ENCODE measurements at places on chromosomes 3 and 15.

DNA sequence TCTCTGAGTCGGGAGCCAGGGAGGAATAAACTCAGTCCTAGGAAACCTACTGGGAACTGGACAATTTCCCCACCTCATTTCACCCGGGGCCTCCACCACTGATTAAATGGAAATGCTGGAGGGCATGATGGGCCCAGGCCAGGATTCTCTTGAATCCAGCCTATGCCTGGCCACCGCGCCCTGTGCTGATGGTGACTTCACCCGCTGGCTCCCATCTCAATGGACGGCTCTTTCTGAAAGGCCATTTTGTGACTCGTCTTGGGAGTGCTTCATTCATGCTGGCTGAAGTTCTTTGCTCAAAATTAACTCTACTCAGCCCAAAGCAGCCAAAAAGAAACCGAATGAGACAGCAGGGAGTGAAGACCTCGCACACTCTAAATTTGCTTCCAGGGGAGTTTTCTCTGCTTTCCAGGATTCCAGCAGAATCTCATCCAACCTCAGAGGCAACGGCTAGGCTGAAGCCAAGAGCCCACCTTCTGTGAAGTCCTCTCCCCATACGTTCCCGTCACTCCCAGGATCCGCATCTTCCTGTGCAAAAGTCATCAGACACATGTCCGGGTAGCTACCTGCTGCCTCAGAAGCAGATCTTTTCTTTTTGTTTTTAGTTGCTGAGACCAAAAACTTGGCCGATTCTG is 266.0 kb upstream of the ICE2 start:
- DNase-seq = no peak

- no peak for DNase-seq
These were observed 82.1 kb downstream of the LINGO1 start for GRCh38 chr15:77550301-77551251.

DNA sequence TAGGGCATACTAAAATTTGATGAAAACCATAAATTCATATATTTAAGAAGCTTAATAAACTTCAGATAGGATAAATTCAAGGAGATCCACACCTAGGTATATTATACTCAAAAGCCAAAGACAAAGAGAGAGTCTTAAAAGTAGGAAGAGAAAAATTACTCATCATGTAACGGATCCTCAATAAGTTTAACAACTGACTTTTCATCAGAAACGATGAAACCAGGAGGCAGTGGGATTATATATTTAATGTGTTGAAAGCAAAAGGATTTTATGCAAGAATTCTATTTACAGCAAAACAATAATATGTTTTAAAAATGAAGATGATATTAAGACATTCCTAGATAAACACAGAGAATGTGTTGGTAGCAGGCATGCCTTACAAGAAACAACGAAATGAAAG is 202.7 kb downstream of the OXSM start:
- no peak for DNase-seq

- no peak for DNase-seq
These were observed 44.6 kb downstream of the SH3BP5 start for GRCh38 chr3:15287565-15288330.

- DNase-seq = no peak
These were observed 117.2 kb upstream of the KCNMB2 start for GRCh38 chr3:178419071-178419470.

DNA sequence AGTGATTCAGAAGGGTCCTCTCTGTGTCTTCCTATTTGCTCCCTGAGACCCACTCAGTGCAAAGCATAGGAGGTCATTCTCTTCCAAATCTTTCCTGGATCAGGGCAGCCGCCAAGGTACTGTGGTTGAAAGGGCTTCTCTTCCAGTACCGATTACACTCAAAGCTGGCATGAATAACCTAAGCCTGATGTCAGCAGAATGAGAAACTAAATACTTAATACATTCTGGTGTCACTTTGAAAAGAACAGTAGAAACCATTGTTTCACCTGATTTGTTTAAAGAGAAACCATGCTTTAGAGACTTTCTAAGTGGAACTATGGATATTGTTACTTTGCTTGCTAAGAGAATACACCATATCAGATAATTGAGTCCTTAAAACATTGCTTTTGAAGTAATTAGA is 50.2 kb downstream of the PDHB start:
- DNase-seq = no peak

GRCh38 chr15:85555875-85556617 is 175.6 kb downstream of the AKAP13 start:
- DNase-seq = no peak

DNA sequence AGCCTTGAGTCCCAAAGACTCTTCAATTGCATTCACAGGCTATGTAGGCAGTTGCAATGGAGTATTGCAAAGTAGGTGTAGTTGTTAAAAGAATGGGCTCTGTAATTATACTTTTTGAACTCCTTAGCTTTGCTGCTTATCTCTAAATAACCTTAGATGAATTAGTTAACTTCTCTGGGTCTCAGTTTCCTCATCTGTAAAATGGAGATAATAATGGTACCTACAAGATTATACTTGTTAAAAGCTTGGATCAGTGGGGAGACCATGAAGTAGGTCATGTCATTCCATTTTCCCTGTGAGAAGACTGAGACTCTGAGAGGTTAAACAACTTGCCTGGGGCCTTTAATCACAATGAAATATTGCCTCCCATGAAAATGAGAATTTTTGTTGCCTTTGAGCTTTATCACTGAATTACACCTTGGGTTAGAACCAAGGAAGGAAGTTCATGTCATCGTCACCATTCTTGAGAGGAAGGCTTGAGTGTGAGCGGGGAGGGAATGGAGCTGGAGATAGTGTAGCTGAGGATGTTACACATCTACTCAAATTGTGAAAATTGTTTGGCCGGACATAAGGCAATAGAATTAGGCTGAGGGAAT is 38.1 kb downstream of the CTDSPL start:
- DNase-seq = no peak

- DNase-seq = peak; percentile 48
These were observed 86.2 kb upstream of the PIAS1 start for GRCh38 chr15:67967871-67968431.

DNA sequence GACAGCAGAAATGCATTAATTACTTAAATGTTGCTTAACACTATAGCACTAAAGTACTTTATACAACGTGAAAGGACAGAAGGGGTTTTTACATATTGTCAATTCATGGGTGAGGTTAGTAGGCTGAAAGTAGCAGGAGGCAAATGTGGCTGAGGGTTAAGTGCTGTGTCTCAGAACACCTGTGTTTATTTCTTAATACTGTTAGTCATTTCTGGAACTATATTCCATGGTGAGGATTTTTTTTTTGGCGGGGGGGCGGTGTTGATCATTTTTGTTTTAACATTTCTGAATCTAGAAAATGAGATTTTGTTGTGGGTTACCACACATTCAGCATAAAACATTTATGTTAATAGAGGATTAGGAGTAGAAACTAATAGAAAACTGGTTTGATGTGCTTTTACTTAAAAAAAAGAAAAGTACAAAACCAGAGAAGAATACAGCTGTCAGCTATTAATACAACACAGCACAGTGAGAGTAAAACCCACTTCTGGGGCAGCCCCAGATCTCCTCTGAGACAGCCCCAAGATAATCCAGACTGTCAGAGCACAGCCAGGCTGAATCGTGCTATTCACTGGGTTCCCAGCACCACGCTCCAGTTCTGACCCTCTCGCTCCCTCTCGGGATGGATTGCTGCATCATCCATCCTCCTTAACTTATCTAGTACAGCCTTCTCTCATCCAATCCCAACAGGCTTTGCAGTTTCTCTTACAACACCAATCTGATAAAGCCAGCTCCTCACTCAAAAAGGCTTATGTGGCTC is 307.7 kb downstream of the TUSC7 start:
- DNase-seq = no peak

DNA sequence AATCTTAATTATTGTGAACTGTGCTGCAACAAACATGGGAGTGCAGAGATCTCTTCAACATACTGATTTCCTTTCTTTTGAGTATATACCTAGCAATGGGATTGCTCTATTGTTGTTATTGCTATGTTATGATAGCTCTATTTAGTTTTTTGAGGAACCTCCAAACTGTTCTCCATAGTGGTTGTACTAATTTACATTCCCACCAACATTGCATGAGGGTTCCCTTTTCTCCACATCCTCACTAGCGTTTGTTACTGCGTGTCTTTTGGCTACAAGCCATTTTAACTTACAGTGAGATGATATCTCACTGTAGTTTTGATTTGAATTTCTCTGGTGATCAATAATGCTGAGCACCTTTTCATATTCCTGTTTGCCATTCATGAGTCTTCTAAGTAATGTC is 45.5 kb upstream of the TNFSF10 start:
- no peak for DNase-seq

GRCh38 chr15:100108846-100109245 is 232.9 kb downstream of the ADAMTS17 start:
- no peak for DNase-seq

DNA sequence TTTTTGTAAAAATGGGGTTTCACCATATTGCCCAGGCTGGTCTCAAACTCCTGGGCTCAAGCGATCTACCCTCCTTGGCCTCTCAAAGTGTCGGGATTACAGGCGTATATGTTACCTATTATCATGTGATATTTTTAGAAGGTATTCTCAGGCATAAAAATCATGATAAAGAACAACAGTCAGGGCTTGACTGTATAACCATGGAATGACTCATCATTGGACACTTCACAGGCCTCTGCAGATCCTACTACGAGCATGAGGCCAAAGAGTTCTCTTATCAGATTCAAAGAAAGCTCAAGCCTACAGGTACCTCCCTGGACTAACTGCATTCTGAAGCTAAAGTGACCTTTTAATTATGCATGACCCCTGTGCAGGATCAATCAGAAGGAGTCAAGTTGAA is 91.7 kb upstream of the PRICKLE2 start:
- no peak for DNase-seq

DNA sequence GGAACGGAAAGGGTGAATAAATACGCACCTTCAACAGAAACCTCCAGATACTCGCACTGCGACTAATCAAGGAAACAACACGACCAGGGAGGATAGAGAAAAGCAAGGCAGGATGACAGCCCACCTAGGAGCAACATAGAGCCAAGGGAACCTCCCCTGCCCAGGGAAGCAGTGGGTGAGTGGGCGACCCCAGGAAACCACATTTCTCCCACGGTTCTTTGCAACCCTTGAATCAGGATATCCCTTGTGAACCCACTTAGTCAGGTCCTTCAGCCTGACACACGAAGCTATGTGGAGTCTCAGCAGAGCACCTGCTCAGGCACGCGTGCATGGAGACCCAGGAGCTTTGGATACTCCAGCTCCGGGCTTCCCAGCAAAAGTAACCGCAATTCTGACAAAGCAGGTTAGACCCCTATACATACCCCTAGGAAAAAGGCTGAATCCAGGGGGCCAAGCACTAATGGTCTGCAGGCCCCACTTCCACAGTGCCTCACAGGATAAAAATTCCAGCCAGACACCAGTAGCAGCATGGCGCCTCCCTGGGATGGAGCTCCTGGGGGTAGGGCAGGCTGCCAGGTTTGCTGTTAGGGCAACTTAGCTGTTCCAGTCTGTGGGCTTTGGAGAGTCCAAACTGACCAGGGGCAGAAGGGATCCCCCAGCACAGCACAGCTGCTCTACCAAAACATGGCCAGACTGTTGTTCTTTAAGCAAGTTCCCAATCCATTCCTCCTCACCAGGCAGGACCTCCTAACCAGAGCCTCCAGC is 38.4 kb upstream of the PXYLP1 start:
- DNase-seq = no peak

- no peak for DNase-seq
These were observed 277.5 kb upstream of the P2RY1 start for GRCh38 chr3:152557302-152557999.

DNA sequence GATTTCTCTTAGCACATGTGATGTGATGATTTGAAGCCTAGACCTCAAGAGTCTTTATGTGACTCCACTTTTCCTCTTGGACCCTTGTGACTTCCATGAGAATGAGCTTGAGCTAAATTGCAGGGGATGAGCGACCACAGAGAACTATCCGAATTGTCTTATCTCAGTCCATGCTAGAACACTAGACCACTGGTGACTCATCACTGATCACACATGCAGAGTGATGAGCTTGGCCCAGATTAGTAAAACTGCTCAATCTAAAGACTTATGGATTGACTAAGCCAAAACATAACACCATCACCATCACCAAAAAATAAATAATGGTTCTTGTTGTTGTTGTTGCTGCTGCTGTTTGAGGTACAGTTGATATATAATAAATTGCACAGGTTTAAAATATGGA is 114.1 kb upstream of the CFAP20DC start:
- no peak for DNase-seq

GRCh38 chr15:99631255-99631654 is 65.5 kb downstream of the MEF2A start:
- no peak for DNase-seq

DNA sequence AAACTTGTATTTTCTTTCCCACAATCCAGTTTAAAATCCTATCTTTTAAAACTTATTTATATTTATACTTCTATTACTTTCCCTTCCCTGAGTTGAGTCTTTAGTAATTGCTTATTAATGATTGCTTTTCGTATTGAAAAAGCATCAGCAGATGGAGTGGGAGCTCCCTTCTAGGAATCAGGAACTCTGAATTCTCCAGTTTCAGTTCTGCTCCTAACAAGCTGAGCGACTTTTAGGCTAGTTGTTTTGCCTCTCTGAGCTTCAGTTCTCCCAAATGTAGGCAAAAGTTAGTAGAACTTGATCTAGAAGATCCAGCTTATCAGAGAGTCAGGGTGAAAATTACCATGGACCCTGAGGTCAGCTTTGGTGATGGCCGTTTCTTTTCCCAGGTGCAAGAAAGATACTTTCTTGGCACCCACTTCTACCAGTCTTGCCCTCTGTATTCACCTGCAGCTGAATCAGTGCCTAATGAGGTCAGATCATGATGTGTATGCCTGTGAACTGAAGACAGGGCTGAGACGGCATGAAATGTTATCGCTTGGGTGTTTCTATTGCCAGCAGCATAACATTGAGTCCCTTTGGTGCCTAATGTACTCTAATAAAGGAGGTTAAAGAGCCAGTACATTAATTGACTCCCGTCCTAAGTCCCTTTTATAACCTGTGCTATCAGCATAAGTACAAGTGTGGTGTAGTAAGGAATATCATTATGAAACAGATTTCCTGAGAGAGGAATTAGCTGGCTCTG is 194.5 kb upstream of the TBC1D5 start:
- no peak for DNase-seq
